ENCODE measurements at places on chromosomes 7 and 10.
A peak's percentile ranks its signal among the peaks of the same experiment; 100 is the strongest.

DNA sequence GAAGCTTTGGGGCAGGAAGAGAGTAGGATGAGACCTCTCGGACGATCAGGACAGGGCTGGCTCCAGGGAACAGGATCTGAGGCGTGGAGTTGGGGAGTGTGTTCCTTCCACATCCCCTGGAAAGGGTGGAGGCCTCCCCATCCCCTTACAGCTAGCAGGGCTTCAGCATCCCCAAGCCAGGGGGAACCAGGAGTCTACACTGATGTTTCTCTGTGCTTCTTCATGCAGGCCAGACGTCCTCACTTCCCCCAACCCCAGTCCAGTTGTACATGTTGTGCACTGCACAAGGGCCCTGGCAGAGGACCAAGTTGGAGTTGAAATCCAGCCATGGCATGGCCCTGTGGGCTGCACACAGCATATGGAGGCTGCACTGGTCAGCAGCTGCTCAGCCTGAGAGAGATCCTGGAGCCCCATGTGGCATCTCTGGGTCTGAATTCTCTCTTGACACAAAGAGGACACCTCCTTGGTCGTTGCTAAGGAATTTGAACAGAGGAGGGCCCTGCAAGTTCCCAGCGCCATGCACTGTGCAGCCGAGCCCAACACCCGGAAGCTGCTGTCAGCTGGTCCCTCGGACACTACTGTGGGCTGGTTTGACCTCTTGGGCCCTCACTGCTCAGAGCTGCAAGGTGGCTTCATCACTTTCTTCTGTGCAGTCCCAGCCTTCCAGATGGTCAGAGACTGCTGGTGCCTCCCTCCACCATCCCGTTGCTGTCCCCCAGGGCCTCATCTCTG, 181.1 kb downstream of the DNAJB6 start:
- DNase-seq, result no peak

GRCh38 chr10:132336064-132336746, 4.2 kb downstream of the LRRC27 start:
- no peak for DNase-seq

GRCh38 chr10:47058032-47058702, 146.9 kb downstream of the PTPN20 start:
- no peak for DNase-seq

- no peak for DNase-seq
Measured at GRCh38 chr7:102085218-102085772, 201.4 kb upstream of the SH2B2 start.

- no peak for DNase-seq
Measured at GRCh38 chr7:130417213-130417612, 23.6 kb downstream of the CEP41 start.

- DNase-seq, result no peak
Measured at GRCh38 chr10:98373260-98374040, 41.5 kb downstream of the PYROXD2 start.

- no peak for DNase-seq
Measured at GRCh38 chr7:105808703-105809590, 67.5 kb downstream of the ATXN7L1 start.

DNA sequence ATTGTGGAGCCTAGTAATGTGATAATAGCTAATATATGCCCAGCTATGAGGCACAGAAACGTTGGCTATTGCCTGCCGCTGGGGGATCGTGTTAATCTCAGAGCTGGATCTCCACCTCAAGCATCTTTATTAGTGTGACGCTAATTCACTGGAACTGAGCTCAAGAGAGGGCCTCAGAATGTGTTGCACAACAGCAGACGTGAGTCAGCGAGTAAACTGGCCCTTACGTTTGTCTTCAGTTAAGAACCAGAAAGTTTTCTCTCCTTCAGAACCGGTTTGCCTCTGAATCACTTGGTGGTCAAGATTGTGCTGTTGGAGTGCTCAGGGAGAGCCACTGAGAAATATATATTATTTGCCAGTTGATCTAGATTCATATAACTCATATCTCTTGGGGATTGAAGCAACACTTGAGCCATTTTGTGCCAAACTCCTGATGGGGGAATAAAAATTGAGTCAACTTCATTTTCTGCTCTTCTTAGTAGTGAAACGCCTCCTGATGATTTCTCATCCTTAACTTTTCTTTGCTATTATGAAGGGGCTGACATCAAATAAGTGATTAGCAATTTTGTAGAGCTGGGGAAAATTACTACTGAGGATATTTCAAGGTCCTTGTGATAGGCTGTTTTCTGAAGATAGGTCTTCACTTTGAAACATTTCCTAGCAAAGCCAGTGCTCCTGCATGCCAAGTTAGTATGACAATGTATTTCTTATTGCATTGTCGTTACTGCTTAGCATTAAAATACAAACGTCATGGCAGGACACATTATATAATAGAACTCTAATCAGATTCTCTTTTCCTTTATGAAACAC, 22.3 kb downstream of the BZW2 start:
- DNase-seq, result no peak

DNA sequence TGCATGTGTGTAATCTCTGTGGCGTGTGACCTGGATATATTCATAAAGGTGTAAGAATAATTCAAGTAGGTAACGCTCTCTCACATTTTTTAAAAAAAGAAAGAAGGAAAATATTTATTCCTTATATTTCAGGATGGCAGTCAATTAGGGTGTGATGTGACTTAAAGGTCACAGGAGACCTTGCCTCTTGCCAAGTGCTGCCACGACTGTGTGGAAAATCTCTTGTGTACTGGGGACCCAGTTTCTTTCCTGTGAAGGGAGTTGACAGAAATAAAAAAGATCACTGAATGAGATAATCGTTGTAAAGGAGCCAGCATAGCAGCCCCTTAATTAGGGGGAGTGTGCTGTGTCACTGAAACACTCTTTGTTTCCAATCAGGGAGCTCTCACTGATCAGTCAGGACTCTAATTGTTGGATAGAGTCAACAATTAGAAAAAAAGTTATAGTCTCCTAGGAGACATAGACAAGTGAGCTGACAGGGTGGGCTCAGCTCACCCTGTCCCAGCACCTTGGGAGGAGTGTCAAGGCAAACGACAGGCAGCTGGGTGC, 31.1 kb downstream of the PTPRE start:
- no peak for DNase-seq

DNA sequence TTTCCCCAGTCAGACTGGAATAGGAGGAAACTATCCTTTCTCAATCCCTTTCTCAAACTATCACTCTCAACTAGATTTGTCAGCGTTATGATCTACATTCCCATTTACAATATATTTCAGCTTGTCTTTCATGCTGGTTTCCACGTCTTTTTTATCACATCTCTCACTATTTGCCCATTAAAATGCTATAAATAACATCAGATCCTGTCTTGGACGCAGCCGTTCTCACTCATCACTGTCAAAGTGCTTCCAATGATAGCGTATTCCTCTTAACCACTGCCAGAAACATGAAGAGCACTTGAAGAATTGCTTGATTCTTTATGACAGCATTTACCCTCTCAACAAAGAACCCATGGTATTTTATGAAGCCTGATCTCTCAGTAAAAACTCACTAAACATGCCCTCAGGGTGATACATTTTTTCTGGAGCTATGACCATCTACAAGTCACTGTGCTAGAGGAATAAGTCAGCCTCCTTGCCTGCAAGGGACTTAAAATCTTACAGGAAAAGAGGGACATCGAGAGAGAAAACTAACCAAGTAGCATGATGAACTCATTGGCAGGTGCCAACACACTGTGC, 205.6 kb upstream of the PFKP start:
- DNase-seq, result no peak

DNA sequence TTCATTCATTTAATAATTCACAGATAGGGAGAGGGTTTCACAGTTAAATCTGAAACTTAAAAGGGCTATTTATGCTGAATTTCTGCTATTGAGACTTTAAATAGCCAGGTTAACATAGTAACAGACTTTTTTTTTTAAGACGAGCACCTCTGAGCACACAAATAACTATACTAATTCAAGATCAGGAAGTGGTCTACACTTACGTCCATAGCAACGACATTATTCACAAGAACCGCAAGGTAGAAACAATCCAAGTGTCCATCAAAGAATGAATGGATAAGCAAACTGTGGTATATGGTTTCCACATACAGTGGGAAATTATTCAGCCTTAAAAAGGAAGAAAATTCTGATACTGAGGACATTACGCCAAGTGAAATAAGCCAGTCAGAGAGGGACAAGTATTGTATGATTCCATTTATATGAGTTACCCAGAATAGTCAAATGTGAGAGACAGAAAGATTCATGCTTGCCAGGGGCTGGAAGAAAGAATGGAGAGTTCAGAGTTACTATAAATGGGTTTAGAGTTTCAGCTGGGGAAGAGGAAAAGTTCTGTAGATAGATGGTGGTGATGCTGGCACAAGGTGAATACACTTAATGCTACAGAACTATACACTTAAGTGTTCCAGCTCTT, 140.3 kb upstream of the LAMB4 start:
- DNase-seq, result no peak

GRCh38 chr10:85012305-85012704, 683.9 kb downstream of the CCSER2 start:
- DNase-seq, result peak; percentile 16

DNA sequence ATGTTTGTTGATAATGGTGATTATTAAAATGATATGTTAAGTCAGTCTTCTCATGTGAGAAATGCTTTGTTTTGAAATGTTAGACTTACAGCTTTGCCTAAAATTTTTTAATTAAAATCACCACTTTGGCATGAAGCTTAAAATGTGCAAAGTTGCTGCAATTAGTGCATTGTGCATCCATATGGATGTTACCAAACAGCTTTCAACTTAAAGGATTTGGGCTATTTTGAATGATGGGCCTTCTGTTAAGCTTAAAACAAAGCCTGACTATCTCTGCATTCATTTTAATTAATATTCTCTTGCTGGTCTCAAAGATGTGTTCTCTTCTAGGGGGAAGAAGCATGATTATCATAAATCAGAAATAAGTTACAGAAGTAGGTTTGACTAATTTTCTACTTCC, 64.6 kb upstream of the FZD1 start:
- no peak for DNase-seq

DNA sequence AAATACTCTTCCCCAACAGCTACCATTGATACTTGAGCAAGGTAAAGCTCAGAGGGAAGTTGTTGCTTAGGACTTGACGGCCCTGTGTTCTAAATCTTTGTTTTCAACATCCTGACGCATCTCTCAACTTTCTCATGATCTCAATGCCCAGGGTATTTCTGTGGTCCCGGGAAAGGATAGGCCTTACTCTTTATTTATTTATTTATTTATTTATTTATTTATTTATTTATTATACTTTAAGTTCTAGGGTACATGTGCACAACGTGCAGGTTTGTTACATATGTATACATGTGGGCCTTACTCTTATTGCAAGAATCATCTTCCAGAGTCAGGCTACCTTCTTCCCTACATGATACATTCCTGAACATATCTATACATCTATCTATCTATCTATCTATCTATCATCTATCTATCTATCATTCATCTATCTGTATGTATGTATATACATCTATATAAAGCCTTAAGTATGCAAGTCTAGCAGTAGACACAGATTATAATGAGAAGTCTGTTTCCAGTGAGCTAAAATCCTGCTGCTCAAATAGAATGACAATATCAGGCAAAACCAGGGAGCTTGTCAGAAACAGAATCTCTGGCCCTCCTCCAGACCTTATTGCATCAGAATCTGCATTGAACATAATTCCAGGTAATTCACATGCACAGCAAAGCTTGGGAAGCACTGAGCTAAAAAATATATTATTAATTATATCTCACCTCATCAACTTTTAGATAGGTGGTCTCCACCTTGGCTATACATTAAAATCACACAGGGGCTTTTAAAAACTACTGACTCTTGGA, 12.2 kb upstream of the CPA5 start:
- no peak for DNase-seq

GRCh38 chr7:28173531-28173930, 7.1 kb downstream of the JAZF1 start:
- no peak for DNase-seq

- no peak for DNase-seq
Measured at GRCh38 chr7:81549484-81550016, 220.3 kb downstream of the HGF start.

- DNase-seq, result peak; percentile 59
Measured at GRCh38 chr10:89283025-89283935, 18.6 kb upstream of the IFIT2 start.

DNA sequence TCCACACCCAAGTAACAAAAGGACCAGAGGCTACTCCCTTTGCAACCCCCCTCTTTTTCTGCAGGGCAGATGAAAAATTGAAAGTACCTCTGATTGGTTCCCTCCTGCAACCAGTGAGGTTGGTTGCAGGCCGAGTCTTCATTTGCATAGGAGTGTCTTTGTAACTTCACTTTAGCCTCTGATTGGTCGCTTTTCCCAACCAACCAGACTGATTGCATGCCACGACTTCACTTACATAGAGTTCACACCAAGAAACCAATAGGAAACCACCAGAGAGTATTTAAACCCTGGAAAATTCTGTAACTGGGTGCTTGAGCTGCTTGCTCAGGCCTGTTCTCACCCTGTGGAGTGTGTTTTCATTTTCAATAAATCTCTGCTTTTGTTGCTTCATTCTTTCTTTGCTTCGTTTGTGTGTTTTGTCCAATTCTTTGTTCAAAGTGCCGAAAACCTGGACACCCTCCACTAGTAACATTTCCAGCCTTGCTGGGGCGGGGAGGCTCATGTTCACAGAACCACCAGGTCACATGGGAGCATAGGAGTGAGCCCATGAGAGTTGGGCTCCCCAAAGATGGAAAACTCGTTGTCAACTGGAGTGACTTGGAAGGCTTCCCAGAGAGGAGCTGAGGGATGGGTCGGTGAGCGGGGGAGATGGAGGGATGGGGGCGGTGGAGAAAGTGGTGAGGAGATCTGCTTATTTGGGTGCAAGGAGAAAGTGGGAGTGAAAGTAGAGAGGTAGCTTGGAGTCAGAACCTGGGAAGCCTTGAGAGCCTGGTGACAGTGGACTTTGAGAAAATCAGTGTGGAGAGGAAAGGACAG, 223.6 kb downstream of the GFRA1 start:
- no peak for DNase-seq

- no peak for DNase-seq
Measured at GRCh38 chr10:126126023-126126422, 229.7 kb downstream of the FANK1 start.

DNA sequence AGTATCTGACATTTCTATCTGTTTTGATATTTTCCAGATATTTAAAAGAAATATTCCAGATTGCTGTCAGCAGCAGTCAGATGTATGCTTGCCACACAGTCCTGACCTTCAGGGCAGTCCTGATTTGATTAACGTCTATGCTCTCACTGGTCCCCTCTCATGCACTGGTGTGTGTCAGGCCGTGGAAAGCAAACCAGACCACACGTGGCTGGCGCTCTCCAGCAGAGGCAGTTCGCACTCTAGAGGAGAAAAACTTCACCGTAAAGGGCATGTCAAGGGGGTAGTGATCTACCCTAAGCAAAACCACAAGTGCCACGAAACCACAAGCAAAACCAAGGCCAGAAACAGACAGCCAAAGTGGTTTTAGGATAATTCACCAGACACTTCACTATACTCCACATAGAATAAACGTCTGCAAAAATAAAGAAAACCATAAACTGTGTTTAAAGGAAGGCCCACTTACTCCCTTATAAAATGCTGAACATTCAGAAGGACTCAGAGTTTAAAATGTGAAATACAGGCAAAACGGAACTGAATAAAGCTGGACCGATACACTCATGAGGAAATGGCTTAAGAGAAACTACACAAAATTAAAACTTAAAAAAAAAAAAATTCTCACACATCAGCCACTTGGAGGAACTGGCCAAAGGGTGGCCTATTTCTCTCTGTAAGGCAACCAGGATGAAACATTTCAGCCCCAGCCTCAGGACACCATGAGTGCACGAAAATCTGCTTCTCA, 26.4 kb downstream of the PARP12 start:
- DNase-seq, result no peak
